Mesenteric fat pad (tissue), 1 donor: ENCODE measurements at places on chromosomes 1 and 21. TPM values are rescaled to one million over a fixed set of nuclear protein-coding genes. Genes with fewer than 3 reads are reported as not detected.

IL22RA1 gene
- not detected for total RNA-seq

KCNH1 gene
- total RNA-seq: 0.26 TPM

HAO2 gene
- not detected for total RNA-seq

PPM1J gene
- 0.61 TPM for total RNA-seq

GRCh38 chr1:240663169-240663879 lies 51.4 kb upstream of the GREM2 start:
- DNase-seq: no peak

DNA sequence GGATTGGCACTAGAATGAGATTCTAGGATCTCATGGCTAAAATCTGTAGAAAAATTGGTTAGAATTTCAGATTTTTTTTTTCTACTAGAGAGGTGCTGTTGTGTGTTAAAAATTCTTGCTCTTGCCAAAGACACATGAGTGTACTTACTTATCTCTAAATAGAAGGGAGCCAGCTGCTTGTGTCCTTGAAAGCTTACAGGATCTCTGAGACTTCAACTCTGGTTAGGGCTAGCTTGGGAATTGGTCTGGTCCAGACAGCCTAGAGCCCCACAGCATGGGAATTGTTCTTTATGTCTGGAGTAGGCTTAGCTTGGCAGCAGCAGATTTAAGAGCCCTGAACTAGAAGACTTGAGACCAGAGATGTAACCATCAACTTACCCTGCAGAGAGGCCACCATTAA lies 37.3 kb downstream of the MACO1 start:
- no peak for DNase-seq

GRCh38 chr1:156645056-156645455 lies 3.1 kb downstream of the BCAN start:
- DNase-seq: no peak

- no peak for DNase-seq
Observed at GRCh38 chr1:93239863-93240262, 59.3 kb downstream of the CCDC18 start.

DNA sequence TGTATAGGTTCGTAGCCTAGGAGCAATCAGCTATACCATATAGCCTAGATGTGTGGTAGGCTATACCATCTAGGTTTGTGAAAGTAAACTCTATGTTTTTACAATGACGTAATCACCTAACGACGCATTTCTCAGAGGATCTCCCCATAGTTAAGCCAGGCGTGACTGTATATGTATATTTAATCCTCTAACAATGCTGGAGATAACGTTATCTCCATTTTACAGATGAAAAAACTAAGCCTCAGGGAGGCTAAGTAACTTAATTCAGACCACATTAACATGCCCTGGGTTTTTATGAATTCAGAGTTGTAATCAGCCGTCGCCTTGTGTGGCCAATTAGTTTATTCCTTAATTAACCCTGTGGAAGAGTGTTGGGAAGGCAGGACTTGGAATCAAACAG lies 107.7 kb upstream of the PLXNA2 start:
- DNase-seq: no peak
